ENCODE measurements at places on chromosomes 16 and 17.

DNA sequence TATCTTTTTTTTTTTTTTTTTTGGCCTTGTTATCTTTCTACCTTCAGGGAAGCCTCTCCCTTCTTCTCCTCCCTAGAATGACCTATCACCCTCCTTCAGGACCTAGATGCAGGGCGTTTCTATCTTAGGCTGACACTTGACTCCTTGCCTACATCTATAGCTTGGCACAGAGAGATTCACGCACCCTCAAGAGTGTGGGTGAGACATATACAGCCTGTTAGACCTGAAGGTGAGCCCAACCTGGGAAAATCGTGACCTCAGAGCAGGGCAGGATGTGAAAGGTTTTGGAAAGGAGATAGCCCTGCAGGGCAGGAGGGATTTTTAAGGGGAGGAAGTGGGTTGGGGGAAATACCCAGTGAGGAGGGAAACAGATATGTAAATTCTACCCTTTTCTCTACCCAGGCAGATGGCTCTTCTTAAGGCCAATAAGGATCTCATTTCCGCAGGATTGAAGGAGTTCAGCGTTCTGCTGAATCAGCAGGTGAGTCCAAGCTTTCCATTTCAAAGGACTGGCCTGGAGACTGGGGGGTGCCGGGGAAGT is at the start of gene AHSP:
AHSP (plus strand) TSS at position 167 of the 541 bp plus-strand sequence; CDS start at position 407, 240 bp downstream.
- no peak for DNase-seq

DNA sequence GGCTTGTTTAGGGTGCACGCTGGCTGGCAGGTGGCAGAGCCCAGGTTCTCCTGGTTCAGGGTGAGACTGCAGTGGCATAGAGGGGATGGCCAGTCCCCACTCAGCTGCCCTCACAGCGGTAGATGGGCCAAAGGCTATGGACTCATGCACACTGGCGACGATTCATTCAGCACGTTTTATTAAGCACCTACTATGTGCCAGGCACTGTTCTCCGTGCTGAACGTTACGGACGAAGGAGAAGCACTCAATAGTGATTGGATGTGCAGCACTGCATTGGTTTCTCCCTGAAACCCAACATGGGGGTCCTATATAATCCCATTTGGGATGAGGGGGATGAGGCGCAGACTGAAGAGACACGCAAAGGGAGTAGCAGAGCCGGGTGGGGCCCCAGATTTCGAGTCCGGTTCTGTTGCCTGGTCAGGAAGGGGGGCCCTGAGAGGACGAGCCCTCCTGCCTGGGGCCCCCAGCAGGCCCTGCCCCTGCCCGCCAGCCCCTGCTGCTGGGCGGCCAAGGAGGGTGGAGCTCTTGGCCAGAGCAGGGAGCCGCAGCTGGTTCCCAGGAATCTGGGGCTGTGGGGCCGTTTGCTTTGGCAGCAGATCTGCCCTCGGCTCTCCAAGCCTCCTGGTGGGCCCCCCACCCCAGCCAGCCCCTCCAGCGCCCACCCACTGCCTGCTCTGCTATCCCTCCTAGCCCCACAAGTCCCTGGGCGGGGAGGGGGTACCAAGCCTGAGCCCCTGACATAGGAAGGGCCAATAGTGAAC is 8.8 kb downstream of the GLIS2 start:
- DNase-seq: no peak

GRCh38 chr16:83935005-83935857 is 17.8 kb upstream of the OSGIN1 start:
- no peak for DNase-seq

GRCh38 chr16:68756239-68756915 is 19.3 kb downstream of the CDH1 start:
- DNase-seq: peak; percentile 52

DNA sequence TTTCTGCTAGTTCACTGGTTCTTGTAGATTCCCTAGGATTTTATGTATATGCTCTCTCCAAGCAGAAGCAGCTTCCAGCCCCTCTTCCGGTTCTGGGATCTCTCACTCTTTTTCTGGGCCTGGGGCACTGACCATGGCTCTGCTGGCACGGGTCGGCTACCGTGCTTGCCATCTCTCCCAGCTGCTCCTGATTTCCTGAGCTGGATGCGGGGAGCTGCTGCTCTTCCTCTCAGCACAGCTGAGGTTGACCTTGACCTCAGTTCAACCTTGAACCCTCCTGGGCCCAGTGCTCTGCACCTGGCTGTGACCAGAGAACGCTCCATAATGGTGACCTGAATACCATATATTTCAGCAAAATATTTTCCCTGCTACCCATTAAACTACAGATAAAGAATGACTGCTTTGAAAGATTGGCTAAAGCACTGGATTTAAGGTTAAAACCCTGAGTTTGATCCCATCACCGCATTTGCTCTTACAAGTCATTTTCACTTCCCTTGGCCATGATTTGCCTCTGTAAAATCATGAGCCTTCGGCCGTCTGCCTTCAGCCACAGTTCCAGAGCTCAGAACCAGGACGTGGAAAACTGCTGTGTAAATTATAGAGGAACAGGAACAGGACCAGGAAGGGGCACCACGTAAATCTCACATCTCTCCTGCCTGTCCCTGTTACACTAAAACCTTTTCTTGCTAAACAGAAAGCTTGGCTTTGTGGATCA is 130.8 kb upstream of the CHMP6 start:
- DNase-seq: no peak

GRCh38 chr16:60989592-60989991 is 1046.6 kb downstream of the CDH8 start:
- DNase-seq: no peak

- DNase-seq: no peak
Observed at GRCh38 chr17:57228911-57229310, 27.4 kb upstream of the MSI2 start.

- no peak for DNase-seq
Observed at GRCh38 chr16:65665586-65665985, 543.7 kb upstream of the CDH11 start.
